ENCODE measurements at places on chromosomes 6 and 20.

GRCh38 chr6:115078555-115078954, 735.7 kb upstream of the HS3ST5 start:
- no peak for DNase-seq

DNA sequence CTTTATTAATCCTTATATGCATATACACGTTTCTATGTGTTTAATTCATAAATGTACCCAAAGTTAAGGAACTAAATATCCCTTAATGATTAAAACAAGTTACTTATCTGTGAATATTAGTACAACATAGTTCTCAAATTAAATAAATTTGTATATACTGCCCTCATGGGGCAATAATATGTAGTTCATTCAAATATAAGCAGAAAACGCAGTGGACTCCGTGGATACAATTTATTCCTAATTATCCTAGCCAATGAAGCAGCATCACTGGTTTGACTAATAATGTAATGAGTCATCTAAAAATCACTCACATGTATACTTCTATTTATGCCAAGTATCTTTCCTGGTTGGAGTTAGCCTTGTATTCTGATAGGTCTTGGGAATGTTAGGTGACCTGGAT, 111.6 kb downstream of the TBC1D32 start:
- DNase-seq, result peak; percentile 27

GRCh38 chr20:48760403-48760983, 67.3 kb downstream of the PREX1 start:
- DNase-seq, result no peak

GRCh38 chr6:157374889-157375443, 6.0 kb upstream of the ZDHHC14 start:
- no peak for DNase-seq

DNA sequence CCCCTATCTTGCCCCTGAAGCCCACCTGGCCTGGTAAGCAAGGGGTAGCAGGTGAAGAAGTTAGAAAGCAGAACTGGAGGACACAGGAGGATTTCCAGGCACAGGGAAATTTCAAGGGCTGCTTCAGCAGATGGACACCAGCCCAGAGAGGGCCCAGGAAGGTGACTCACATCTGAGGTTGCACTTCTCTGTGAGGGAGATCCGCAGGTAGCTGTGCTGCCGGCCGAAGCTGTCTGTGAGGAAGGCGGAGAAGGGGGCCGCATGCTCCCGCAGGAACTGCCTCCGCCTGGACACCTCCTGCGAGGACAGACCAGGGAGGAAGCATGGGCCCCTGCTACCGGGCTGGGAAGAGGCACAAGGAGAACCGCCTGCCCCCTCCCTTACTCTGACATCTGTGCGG, 7.1 kb downstream of the MOCS1 start:
- no peak for DNase-seq

DNA sequence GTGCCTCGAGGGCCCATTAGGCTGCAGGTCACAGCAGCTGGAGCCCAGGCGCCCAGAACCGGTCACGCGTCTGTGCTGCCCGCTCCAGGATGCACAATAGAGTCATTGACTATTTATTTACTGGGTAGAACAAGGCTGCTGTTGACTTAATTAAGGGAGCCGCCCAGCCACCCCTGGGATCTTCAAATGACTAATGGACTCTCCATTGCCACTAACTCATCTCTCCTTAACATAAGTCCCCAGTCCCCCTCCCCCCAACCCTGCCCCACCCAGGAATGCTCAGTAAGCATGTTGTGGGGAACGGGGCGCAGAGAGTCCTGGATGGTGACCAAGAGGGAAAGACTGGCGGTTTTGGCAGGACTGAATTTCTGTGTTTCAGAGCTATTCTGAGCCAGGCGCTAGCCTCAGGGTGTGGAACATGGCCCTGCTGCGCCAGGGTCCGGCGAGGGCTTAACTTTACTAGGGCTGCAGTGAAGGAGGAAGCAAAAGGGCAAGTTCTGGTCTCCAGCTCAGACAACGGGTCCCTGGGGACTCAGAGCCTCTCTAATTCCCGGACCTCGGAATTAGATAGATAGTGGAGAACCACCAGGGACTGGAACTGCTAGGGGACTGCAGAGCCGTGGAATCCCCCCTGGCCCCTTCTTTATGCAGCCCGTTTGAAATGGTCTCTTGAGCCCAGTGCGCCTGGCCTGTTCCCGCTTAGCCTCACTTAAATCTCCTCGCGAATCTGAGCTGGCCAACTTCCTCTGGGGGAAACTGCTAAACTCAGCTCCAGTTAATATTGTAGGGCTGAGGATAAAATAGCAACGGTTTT, 1.5 kb upstream of the GRIK2 start:
- DNase-seq, result no peak

GRCh38 chr6:47655719-47656595, 42.4 kb upstream of the ADGRF4 start:
- peak; percentile 54 for DNase-seq

- DNase-seq, result no peak
Observed at GRCh38 chr6:167530951-167531350, 206.1 kb downstream of the TTLL2 start.

GRCh38 chr6:3396503-3397180, 60.2 kb downstream of the SLC22A23 start:
- DNase-seq, result no peak

DNA sequence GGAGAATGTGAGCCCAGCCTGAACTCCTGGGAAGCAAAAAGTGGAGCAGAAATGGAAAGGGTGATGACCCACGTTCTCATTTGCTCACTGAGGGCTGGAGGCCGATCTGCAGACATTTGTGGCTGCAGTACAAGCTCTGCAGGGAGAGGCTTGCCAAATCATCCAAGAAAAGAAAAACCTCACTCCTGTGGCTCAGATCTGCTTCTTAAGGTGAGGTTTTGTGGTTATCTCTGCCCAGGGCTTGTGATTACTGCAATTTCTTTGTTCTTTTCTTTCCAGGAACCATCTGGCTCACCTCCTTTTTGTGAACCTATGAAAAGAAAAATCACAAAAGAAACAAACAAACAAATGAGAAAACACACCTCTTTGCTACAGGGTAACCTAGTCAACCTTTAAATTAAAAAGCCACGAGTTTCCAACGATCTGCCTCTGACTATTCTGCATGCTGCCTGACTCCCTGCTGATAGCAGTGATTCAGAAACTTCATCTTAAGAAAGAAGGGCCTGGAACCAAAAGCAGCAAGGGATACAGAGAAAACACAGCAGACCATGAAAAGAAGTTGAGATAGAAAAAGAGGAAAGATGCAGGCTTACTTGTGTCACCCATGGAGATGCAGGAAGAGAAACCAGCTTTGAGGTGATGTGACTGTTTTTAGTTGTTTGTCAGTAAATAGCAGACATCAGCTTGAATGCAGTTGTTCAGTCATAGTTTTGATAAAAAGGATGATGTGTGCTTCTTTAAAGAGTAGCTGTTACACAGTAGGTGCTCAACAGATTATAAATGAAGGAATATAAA, 165.1 kb downstream of the LMBRD1 start:
- DNase-seq, result no peak

DNA sequence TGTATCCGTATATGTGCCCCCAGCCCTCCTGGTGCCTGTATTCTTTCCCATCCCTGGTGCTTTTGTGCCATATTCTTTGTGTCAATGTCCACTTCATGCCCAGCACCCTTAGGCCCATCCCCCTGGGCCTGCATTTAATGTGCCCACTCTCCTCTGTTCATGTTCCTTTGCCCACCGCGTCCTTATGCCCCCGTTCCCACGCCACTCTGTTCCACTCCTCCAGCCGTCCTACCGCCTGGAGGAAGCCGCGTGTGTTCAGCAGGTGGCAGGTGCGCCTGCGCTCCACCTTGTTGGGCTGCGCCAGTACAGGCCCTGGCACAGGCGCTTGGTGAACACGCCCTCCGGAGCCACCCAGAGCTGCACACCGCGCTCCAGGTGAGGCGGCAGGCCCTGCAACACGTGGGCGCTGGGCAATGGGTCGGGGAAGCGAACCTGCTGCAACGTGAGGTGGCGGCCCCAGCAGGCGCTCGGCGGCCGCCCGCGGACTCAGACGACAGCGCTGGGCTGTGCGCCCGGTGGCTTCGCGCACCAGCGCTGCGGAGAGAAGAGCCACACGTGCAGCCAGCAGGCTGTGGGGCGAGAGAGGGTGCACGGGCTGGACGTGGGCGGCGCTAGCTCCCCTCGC, 4.0 kb upstream of the FOXS1 start:
- DNase-seq, result no peak

GRCh38 chr6:70436320-70436719, 23.0 kb downstream of the FAM135A start:
- no peak for DNase-seq

GRCh38 chr6:87722540-87723169, 20.6 kb upstream of the AKIRIN2 start:
- no peak for DNase-seq

DNA sequence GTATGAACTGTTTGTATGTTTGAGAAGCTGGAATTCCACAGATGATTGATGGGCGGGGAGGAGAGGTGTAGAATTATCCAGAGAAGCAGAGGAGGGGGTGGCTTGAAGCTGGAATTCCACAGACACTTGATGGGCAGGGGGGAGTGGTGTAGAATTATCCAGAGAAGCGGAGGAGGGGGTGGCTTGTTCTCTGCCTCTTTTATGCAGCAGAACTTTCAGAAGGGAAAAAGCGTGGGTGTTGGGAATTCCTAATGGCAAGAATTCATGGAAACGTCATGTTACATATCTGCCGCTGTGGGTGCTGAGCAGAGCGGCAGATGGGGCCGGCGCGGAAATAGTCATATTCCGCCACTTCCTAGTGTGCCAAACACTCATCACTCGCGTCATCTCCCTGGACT, 167.9 kb upstream of the KCNG1 start:
- no peak for DNase-seq

DNA sequence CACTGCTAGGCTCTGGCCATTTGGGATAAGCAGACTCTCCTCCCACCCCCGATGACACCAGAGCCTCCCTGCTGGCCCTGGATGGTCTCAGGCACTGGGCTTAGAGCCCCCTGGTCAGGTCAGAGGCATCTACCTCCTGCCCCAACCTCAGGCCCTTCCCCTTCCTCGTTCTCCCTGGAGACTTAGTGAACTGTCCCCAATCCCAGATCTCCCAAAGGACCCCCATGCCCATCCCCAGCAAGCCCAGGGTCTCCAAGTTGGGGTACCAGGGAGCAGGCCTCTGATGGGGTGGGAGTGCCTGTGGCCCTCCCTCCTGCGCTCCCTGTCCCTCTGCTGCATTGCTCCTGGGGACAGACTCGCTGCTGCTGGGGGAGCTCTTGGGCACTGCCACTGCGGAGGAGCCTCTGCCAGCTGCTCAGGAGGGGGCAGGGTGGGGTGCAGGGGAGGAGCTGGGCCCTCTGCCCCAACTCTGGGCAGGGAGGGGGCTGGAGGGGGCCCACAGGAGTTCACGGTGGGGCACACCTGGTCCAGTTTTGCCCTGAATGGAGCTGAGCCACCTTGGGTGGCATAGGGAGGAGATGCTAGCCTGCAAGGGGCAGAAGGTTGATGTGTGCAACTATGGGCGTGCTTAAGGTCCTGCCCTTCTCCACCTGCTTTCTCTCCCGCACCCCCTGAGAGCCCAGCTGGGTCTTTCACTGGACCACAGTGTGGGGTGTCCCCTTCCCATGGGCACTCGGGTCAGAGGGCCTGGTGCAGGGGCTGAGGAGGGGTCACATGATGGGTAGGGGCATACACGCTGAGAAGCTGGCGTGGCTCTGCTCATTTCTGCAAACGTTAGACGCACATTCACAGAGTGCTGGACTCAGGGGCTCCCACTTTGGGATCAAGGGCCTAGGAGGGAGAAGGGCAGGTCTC, 40.4 kb downstream of the SPDEF start:
- DNase-seq, result no peak

- DNase-seq, result peak; percentile 29
Observed at GRCh38 chr6:142867355-142867801, 77.6 kb downstream of the HIVEP2 start.

GRCh38 chr20:23337312-23337711, 13.3 kb upstream of the NXT1 start:
- no peak for DNase-seq

DNA sequence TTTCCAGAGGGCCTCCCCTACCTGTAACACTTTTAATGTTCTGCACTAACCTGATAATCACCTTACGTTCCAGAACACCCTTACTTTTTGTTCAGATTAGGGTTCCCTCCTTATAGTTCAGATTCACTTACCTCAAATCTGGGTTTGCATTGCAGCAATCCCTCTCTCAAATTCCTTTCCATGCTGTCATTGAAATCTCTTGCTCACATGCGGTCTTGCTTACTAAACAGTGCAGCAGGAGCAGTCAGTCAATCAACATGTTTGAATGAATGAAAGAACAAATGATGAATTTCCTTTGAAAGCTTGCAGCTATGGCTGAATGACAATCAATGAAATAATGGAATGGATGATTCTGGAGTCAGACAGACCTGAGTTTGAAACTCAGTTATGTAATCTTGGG, 200.1 kb downstream of the HIVEP2 start:
- no peak for DNase-seq

GRCh38 chr20:23988561-23988960, at the start of gene GGTLC1:
TSS of gene GGTLC1 (minus strand) at chr20:23988779. CDS start at chr20:23986611, 2,168 bp downstream.
- DNase-seq, result no peak

DNA sequence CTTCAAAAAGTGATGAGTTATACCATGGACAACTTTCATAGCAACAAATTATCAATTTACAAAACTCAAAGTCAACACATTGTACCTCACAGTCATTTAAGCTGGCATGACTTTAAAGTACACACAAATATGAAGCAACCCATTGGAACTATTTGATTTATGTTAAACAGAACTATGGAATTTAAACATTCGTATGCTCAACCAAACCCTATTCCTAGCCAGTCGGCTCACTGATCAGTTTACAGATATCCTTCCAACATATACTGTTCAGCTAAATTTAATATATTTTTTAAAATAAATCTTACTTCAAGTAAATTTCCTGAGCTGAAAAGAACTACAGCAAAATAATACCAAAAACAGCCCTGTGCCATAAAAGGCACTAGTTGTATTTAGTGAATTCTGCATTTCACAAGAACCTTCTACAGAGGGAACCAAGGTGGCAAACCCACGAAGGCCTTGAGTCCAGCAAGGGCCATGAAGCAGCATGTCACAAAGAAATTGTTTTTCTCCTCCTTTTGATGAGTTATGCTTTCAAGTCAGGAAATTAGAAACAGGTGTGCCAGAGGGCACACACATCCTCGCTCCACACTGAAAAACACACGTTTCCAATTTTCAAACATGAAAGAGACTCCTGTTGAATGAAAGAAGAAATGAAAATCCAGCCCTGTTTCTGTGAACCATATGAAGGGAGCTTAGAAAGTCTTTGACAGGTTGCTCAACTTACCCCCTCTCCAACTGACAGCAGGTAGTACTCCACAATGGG, 122.8 kb downstream of the TASP1 start:
- DNase-seq, result no peak

DNA sequence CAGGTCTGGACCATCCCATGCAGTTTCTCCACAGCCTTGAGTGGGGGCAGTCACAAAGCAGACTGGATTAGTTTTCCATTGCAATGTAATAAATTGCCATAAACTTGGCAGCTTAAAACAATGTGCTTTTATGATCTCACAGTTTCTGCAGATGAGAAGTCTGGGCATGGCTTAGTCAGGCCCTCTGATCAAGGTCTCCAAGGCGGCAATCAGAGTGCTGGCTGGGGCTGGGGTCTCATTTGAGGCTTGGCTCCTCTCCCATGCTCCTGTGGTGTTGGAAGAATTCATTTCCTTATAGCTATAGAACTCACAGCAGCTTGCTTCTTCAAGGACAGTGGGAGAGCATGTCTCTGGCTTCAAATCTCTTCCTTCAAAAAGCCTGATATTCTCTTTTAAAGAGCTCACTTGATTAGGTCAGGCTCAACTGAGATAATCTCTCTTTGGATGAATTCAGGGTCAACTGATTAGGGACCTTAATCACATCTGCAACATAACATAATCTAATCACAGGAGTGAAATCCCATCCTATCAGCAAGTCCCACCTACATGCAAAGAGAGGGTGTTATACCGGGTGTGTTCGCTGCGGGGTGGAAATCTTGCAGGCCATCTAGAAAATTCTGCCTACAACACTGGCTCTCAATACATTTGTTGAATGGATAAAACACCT, 77.4 kb upstream of the SULF2 start:
- DNase-seq, result no peak
